Right cardiac atrium (tissue), 5 donors: ENCODE measurements at places on chromosomes 3 and 15.

DNA sequence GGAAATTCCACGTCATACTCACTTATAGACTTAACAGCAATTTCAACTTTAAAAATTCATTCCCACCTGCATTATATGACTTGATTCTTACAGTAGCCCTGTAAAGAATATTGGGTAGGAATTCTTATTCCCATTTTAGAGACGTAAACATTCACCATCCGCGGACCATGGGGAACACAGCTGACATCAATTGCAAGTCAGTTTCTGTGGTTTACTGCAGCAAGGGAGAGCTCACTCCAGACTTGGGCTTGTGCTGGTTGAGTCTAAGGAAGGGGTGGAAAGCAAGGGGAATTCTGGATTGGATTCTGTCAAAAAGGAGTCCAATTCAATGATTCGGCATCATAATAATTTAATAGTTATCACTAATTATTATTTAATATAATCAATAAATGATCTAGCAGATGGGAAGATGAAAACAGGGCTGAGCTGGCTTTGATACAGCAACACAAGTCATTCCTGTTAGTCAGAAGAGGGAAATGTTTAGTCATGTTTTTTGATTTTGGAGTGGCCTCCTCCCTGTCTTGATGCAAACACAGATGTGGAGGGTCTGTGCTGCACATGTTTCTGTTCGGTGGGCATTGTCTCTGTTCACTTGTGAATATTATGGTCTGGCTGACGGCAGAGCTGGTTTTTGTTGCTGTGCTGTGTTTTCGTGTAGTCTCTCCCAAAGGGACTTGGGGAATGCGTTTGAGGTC lies 9.7 kb downstream of the LIPC start:
- no peak for DNase-seq

GRCh38 chr15:86837294-86838061 lies 757.8 kb downstream of the AGBL1 start:
- DNase-seq, result no peak

GRCh38 chr3:44186111-44186672 lies 55.5 kb upstream of the TOPAZ1 start:
- no peak for DNase-seq

GRCh38 chr3:39188271-39189149 lies 3.9 kb downstream of the XIRP1 start:
- no peak for DNase-seq
